ENCODE measurements at places on chromosomes 6 and 20.
A peak's percentile ranks its signal among the peaks of the same experiment; 100 is the strongest.

- DNase-seq = no peak
These were observed 398.5 kb upstream of the GJE1 start for GRCh38 chr6:141734071-141734840.

GRCh38 chr6:44009425-44010321 is 117.6 kb downstream of the MRPL14 start:
- DNase-seq = peak; percentile 66

GRCh38 chr6:121201105-121201504 is 133.2 kb downstream of the TBC1D32 start:
- no peak for DNase-seq

GRCh38 chr6:344816-345340 is 46.7 kb upstream of the IRF4 start:
- no peak for DNase-seq

DNA sequence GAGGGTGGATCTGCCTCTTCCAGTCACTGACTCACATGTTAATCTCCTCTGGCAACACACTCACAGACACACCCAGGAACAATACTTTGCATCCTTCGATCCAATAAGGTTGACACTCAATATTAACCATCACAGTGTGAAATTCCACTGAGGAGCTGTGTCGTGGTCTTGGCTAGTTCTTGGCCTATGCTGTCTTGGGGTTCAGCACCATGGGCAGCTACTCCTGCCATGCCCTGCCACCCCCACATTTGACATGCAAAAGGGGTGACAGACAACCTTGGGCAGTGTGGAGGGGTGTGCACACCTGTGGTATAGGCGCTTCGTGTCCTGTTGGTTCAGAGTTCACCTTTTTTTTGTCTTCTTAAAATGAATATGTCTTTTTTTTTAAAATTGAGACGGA is 25.8 kb downstream of the ANKRD6 start:
- no peak for DNase-seq

- DNase-seq = no peak
These were observed 15.3 kb downstream of the POLR1C start for GRCh38 chr6:43532201-43532600.

DNA sequence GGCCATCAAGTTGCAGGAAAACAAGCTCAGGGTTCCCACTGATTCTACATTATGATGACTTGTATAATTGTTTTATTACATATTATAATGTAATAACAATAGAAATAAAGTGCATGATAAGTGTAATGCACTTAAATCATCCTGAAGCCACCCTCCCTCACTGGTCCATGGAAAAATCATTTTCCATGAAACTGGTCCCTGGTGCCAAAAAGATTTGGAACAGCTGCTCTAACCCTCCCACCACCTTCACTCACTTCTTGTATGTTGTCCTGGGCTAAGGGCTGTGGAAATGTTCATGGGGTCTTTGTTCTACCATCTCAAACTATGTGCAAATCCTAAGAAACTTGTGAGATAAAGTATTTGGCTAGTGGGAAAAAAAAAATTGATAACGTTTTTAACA is 133.8 kb downstream of the LRRC1 start:
- no peak for DNase-seq

DNA sequence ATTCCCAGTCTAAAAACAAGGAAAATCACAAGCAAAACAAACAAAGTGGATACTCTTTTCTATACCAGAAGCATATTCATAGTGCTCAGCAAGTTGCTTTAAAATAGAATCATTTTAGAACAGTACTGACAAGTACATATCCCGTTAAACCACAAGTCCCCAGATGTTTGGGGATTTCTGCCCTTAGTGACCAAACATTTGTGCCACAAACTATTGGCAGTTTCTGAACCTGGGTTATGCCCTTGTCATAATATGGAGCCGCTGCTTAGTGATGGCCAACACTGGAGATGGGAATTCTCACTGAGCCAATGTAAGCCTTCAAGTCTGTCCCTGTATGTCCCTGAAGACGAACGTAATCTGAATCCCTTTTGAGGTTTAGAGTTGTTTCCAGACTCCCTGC is 436.7 kb upstream of the JAG1 start:
- DNase-seq = no peak

GRCh38 chr6:75424618-75425548 is 68.7 kb downstream of the FILIP1 start:
- DNase-seq = no peak

GRCh38 chr6:137111296-137112066 is 62.0 kb downstream of the IL22RA2 start:
- DNase-seq = no peak

- DNase-seq = no peak
These were observed 7.9 kb downstream of the MEA1 start for GRCh38 chr6:43005844-43006243.

- DNase-seq = no peak
These were observed 100.5 kb downstream of the TFAP2A start for GRCh38 chr6:10314163-10314955.

DNA sequence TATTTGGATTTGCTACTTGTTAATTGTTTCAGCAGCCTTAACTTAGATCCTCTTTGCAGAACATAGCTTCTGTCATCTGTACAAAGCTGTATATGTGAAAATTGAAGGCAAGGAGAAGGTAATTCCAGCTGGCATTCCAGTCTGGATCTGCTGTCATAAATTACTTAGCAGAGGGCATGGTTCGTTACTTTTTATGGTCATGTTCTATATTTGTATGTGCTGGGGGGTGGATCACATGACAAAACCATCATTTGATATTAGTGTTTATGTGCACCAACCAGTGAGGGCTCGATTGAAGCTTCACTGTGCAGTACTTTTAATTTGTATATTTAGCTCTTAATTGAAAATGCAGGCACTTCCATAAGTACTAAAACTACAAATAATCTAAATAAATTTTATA is 80.2 kb downstream of the CAP2 start:
- no peak for DNase-seq

- no peak for DNase-seq
These were observed 49.1 kb downstream of the LYRM2 start for GRCh38 chr6:89589297-89590025.

GRCh38 chr20:57038608-57039440 is 227.6 kb downstream of the BMP7 start:
- DNase-seq = no peak

DNA sequence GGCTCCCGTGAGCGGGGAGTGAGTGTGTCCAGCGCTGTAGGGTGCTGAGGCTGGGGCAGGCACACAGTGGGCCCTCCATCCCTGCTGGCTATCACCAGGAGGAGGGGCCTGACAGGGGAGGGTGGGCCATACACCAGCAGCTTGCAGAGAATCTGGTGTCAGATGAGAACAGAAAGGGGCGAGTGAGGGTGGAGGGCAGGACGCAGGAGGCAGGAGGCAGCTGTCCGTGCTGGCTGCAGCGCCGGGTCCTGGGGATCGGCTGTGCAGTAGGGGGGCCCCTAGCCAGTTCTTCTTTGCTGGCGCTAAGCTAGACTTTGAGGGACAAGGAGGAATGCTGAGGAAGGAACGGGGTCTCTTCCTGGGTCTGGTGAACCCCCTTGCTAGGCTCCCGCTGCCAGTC is 1.6 kb upstream of the CABLES2 start:
- no peak for DNase-seq

DNA sequence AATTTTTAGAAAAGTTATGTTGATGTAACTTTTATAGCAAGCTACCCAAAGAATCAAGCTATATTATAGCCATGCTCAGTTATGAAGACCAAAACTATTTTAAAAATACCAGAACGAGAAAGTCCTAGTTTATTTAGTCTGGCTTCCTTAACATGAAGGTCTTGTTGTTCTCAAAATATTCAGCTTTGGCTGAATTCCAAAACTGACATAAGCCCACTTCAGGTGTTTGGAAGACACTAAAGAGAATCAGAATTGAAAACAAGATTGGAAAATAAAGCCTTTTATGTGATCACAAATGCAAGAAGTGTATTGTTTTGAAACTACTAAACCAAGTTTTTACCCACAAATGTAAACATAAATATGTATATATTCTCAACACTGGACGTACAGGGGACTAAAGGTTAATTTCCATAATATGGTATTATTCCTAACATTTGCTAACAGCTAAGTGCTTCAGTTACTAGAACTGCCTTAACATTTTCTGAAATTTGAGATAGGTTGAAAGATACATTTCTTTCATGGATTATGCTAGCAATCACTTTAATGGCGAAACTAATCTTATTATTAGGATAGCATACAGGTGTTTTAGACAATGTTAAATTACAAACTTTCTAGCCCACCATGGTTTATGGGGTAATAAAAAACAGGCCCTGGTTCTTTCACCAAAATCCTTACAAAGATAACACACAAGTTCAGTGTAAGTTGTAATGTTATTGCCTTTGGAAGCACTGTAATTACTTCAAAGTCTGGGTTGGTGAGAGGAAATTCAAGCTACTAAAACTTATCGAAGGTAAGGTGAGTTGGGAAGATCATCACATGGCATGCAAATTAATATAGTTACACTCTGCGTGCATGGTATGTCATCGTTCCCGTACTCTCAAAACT is 1.6 kb downstream of the MAP3K5 start:
- DNase-seq = no peak

DNA sequence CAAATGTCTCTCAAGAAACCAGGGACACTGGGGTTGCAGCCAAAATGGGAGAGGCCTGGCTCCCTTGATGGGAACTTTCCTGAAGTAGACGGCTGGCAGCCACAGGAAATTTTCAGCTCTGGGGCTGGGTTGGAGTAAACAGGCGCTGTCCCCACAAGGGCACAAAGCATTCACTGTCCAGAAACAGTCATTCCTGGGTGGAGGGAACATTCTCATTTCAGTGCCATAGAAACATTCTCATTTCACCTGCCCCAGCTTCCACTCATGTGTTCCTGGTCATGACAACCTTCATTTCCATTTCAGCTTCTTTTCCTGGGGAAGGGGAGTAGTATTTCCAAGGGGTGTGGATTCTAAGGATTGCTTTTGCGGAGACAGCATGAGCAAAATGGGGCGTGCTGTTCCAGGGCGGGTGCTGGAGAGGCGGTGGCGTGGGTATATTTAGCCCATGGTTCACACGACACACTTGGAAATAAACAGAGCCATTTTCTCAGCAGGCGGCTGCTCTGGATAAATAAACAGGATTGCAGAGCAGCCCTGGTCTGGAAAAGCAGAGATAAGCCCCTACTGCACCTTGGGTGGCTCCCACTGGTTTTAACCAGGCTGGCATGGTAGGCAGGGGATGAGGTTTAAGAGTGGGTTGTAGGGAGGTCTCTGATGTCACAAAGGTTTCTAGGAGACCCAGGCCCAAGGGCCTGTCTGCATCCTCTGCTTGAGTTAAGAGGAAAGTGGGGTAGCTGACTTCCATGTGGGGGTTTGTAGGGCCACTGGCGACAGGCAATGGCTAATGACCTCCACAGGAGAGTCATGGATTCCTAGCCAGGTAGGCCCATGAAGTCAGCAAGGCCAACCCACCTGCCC is 32.9 kb downstream of the COX4I2 start:
- DNase-seq = peak; percentile 72

GRCh38 chr6:31271641-31272357 is at the start of gene HLA-C:
Gene HLA-C (minus strand): TSS chr6:31272092. CDS start chr6:31272071, 21 bp downstream.
- DNase-seq = peak; percentile 93

DNA sequence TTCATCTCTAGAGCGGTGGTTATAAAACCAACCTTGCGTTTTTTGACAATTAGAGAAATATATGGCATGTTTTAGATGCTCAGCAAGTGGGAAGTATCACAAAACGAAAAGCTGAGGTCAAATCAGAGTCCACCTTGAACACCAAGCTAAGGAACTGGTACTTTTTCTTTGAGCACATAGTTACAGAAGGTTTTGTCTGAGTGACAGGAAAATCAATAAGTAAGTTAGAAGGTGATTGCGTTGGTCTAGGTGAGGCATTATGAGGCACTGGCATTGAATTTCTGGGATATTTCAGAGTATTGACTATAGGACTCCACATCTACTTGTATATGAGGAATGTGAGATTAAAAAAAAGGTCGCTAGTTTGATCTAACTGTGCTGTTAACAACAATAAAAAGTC is 597 bp upstream of the HINT3 start:
- no peak for DNase-seq

DNA sequence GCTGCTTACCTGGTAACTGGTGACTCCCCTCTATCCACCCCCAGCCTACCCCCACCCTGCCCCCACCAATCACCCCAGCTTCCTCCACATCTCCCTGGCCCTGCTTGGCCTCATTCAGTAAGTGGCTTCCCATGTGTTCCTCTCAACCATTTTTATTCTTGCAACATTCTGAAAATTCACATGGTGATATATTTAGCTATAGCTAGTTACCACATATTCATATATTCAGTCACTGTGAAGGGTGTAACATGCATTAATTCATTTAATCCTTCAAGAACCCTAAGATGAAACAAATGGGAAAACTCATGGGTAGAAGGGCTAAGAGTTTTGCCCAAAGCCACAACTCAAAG is 95.4 kb upstream of the CEP85L start:
- no peak for DNase-seq

DNA sequence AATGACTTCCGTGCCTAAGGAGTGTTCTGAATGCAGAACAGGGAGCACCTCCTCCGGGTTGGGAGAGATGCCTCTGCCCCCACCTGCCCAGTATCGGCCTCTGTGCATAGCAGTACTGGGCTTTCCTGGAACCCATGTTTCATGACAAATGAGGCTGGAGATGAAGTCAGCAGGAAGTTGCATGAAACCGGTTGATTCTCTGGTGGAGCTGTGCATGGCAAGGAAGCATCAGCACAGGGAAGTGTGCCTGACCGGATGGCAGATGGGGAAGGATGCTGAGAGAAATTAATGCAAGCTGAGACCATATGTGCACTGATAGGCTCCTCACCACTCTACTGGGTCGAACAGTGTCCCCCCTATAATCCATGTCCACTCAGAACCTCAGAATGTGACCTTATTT is 155.5 kb downstream of the CDH26 start:
- DNase-seq = no peak

GRCh38 chr6:14002176-14002947 is 77.6 kb downstream of the RNF182 start:
- no peak for DNase-seq

DNA sequence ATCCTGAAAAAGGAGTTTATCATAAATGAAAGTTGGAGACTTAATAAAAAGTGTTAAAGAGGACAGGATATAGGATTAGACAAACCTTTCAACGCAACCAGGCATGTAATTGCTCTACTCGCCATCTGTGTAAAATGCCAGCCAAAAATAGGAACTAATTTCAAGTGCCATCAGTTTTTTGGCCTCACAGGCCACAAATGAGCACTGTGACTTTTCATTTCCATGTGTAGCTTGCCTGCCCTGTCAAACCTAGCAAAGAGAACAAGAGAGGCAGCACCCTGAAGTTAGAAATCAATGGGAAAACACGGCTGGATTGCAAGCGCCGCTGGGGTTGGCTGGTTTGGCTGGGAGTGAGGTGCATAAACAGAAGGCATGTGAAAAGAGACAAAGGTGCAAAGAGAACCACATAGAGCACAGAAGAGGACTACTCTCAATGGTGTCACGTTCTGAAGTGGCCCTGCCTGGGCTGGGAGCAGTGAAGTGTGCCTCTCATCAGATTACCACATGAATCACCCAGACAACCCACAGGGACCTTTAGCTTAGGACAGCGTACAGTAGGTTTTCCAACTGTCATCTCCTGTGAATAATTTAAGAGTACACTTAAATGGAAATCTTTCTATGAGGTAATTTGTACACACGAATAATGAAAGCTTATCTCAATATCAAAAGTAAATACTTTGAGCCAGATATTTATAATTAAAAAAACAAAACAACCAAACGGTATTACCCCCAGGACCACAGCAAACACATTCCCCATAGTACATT is 78.0 kb upstream of the NHSL1 start:
- DNase-seq = no peak

GRCh38 chr20:37640600-37641561 is 52.9 kb upstream of the CTNNBL1 start:
- no peak for DNase-seq
